ENCODE measurements at places on chromosomes 7 and 10. TPM values are rescaled to one million over a fixed set of nuclear protein-coding genes. Genes with fewer than 3 reads are reported as not detected.

Gene PSD
- 124 TPM for total RNA-seq

Gene NKX1-2
- not detected for total RNA-seq

Gene HOXA13
- not detected for total RNA-seq

Gene RBP4
- 5.6 TPM for total RNA-seq

Gene LIPJ
- total RNA-seq: 3.8 TPM

Gene ZNF503
- total RNA-seq: 1.9 TPM

Gene NRP1
- total RNA-seq: 90.1 TPM

Gene ATOH7
- 0.94 TPM for total RNA-seq

All from parietal lobe (tissue), 2 donors.